ENCODE measurements at places on chromosomes 12 and 14.

- DNase-seq: no peak
These were observed 116.1 kb downstream of the SCARB1 start for GRCh38 chr12:124747426-124748161.

GRCh38 chr12:104855599-104855998 lies 102.5 kb downstream of the SLC41A2 start:
- no peak for DNase-seq

- DNase-seq: no peak
These were observed 7.9 kb downstream of the GABARAPL1 start for GRCh38 chr12:10220398-10221077.

DNA sequence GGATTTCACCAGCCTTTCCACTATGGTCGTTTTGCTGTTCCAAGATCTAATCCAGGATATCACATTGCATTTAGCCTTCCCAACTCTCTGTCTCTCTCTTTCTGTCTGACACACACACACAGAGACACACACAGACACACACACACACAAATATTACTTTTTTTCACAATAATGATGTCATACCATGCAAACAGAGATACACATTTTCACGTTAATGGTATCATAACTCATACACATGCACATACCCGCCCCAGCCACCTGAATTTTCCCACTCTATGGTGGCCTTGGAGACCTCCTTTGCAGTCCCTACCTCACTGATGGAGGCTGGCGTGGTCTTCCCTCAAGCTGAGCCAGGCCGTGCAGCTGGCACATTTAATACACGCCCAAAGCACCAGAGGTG lies 7.2 kb upstream of the MYL2 start:
- no peak for DNase-seq

GRCh38 chr14:58876608-58877007 lies 238.8 kb downstream of the DACT1 start:
- DNase-seq: no peak

- no peak for DNase-seq
These were observed 3.4 kb upstream of the TEX22 start for GRCh38 chr14:105394714-105395537.

GRCh38 chr12:14379508-14379907 lies 14.0 kb downstream of the ATF7IP start:
- no peak for DNase-seq

- no peak for DNase-seq
These were observed 170.9 kb downstream of the DUSP6 start for GRCh38 chr12:89181271-89181920.

DNA sequence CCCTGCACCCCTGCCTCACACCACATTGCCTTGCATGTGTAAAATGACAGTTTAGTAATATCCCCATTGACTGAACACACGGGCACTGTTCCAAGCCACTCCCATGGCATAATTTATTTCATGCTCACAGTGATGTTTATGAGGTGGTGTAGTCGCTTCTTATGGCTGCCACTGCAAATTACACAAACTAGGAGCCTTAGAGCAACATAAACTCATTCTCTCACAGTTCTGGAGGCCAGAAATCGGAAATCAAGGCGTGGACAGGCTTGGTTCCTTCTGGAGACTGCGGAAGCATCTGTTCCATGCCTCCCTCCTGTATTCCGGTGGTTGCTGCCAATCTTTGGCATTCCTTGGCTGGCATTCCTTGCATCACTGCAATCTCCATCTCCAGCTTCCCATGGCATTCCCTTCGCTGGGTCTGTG lies 97.3 kb downstream of the RIN3 start:
- DNase-seq: no peak

- DNase-seq: peak; percentile 42
These were observed 51.5 kb downstream of the DCAF5 start for GRCh38 chr14:69101331-69101826.

DNA sequence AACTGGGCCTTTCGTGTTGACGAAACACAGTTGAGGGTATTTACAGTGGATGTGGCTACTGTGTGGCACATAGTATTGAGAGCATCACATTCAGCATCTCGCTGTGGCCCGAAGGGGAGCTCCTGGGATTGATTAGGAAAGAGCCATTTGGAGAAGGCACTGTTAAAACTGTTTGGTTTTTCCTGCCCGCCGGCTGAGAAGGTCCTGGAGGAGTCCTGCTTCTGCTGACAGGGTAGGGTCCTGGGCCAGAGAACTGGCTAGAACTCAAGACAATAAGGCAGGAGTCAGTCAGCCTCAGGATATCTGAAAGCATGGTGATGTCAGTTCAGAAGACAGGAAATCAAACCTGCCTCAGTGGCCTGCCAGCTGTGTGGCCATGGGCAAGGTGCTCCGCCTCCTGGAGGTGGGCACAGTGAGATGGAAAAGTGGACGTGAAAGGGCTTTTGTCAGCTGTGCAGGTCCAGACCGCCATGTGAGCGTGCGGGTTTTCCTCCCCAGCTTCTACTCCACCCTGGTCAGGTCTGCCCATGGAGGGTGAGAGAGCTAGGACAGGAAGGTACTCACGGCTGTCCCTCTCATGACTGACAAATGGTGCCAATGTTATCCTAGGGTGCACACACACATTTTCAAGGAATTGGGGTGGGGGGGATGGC lies 92.3 kb downstream of the NTF3 start:
- DNase-seq: no peak

DNA sequence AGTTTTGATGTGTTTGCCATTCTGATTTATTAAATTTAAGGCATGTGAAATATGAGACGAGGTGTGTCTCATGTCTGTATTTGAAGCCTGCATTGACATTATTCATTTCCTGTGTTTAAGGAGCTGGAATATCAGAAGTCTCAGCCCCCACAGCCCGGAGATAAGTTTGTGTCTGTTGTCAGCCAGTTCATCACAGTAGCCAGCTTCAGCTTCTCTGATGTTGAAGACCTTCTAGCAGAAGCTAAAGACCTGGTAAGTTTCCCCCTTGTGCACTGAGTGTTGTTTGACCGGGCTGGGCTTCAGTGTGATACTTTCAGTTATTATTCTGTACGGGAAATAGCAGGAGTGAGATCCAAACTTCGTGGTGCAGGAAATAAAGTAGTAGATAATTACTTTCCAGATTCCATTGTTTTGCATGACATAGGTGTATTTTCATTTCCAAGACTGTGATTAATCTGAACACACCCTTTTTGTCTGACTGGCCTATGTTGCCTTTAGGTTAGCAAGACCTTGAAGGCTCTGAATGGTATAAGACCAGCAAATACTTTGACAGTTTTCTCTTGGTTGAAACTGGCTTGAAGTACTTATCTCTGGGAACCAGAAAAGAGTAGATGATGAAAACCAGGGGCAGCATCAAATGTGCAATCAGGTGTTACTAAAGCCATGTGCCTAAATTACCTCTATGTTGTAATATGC lies 101.5 kb downstream of the GPR135 start:
- no peak for DNase-seq

GRCh38 chr12:107207931-107208525 lies 114.7 kb upstream of the CRY1 start:
- peak; percentile 29 for DNase-seq

DNA sequence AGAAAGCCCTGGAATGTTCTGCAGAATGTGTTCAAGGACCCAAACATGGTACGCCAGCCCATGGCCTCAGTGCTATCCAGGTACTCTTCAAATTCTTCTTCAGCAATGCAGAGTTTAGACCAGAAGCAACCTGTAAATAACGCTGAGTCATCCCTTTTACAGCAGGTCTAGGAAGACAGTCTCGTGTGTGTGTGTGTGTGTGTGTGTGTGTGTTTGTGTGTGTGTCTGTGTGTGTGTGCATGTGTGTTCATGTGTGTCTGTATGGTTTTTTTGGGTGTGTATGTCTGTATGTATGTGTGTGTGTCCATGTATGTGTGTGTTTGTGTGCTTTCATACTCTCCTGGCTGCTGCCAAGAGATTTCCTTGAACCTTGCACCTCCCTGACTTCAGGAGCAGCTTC lies 60.1 kb upstream of the RFX4 start:
- no peak for DNase-seq

GRCh38 chr12:17358835-17359234 lies 731.2 kb downstream of the RERGL start:
- DNase-seq: no peak

DNA sequence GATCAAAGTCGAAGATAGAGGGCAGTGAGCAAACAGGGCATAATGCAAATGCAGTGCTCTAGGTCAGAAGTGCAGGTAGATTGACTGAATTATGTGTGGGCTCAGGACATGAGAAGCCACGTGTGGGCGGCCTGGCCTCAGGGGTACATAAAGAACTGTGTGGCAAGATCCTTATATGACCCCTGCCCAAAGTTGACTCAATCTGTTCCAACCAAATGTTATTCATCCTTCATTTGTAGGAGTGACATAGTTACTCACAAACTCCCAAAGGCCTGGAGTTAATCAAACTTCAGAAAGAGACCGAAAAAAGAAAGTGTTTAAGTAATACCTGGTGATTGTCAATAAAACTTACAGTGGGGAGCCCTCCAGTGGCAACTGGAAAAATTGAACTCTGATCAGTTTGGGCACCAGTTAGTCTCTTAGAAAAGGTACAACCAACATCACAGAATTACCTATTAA lies 150.4 kb upstream of the FAR2 start:
- DNase-seq: peak; percentile 3

DNA sequence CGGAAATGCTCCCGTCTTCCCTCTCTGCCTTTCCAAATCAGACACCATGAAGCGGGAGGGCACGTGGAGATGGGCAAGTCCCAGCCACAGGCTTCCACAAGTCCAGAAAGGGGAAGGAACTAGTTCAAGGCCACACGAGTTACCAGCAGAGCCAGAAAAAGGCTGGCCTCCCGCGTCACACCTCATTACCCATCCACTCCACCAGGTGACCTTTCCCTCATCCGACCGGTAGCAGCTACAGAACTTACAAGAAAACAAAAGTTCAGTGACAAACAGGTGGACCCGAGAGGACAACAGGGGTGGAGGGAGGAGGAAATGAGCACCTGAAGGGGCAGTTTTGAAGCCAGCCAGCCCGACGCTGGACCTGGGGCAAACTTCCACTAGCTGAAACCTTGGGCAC lies 46.9 kb downstream of the CHGA start:
- no peak for DNase-seq

DNA sequence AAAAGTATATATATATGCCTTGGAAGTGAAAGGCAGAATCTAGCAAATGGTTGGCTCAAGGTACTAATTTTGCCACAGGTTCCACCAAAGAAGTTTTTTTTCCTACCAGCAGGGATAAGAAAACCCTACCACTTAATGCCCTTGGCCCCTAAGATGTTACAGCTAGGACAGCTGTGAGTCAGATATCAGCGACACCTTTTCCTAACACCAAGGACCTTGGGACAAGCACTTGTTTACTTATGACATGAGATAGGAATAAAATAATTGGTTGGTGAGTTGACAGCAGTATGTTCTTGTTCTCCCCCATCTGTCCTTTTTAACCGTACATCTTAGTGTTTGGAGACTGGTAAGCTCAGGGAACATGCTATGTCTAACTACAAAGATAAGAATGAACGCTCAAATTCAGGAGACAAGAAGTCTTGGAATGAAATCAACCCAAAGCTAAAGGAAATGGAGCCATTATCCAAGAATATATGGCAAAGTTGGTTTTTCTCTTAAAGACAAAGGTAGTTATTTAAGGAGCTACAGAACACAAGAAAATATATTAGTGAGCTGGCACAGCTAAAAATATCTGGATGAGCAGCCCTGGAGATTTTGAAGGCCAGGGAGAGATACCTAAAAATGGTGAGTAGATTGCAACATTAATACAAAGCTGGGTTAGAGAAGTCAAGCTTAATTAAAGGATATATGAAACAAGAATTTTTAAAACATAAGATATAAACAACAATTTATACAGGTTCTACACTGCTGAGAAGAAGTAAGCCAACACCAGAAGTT lies 126.8 kb downstream of the TMTC1 start:
- DNase-seq: no peak

- DNase-seq: no peak
These were observed 984.2 kb downstream of the FSCB start for GRCh38 chr14:43522901-43523300.

DNA sequence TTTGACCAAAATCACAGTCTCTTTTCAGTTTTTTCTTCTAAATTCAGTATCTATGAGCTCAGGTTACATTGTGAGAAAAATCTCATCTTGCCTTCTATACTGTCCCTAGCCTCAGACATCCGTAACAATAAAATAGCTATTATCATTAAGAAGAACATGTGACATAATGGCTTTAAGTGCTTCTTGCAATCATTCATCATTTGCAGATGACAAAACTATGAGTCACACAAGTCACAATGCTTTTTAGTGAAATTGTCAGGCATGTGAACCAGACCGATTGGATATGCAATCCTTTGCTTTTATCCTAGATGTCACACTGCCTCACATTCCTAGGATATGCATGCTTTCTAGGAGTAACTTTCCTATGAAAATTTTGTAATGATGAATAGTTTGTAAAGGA lies 313.1 kb downstream of the SLC6A15 start:
- DNase-seq: peak; percentile 2

DNA sequence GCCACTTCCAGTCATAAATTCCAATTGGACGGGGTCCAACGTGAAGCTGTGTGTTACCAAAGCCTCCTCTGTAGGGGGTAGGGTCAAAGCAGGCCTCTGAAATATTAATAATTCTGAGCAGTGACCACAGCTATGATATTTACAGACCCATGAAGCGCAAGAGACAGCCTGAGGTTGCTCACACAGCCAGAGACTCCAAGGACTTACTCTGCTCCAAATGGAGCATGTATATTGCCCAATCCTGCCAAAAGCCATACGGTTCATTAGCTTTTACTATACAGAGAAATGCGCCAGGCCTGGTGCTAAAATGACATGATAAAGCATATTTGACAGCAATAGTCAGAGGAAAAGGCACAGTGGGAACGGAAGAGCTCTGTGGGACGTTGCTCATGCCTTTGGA lies 151.3 kb downstream of the PAH start:
- DNase-seq: no peak

DNA sequence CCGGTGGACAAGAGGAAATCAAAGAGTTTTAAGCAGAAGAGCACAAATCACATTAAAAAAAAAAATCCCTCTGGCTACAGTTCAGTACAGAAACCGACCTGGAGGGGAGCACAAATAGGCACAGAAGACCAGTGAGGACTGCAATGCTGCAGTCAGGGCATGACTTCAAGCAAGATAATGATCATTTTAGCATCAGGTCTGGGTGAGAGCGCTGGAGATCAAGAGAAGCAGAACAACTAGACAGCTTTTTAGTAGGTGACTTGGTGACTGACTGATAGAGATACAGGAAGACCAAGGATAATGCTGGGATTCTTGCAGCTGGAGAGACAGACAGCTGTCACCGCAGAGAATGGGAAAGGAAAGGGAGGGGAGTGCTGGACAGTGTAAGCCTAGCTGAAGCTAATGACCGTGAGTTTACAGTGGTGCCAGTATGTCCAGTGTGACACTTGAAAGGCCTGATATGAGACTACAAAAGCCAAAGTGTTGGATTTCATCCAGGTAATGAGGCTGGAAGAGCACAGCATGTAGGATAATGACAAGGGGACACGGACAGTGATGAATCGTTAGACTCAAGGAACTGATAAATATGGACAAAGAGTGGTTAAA lies 5.6 kb downstream of the NFYB start:
- no peak for DNase-seq

DNA sequence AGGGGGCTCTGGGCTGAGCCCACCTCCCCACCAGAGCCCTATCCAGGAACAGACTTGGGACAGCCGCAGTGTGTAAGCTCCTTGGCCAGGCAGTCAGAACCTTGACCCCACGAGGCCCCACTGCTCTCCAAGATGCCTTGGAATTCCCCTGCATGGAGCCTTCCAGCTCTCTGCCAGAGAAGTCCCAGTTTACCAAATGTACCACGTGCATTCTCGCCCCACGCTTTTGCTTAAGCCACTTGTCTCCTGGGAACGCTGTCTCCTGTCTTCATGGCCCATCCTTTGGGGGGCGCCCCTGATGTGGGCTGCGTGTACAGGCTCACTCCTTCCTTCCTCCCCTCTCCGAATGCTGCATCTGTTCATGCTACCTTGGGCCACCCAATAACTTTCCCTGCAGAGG lies 7.9 kb downstream of the FAIM2 start:
- DNase-seq: no peak

- no peak for DNase-seq
These were observed 7.0 kb downstream of the VCPKMT start for GRCh38 chr14:50109342-50109741.
